ENCODE measurements at places on chromosomes 7 and 10.

DNA sequence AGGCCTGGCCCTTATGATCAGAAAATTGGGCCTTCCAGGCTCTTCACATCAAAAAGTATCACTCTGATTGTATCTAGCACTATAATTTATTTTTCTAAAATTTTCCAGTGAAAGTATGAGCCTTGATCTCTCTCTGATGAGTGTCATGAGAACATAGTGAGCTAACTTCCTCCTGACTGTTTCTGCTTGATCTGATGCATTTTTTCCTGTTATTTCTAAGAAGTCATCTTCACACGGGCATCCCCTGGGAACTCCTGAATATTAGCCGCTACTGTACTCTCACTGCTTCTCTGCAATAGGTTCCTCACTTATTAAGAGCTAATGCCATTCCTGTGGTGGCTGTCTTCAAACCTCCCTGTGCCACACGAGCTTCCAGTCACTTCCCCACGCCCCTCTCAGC is 63.1 kb upstream of the ZPBP start:
- no peak for DNase-seq

DNA sequence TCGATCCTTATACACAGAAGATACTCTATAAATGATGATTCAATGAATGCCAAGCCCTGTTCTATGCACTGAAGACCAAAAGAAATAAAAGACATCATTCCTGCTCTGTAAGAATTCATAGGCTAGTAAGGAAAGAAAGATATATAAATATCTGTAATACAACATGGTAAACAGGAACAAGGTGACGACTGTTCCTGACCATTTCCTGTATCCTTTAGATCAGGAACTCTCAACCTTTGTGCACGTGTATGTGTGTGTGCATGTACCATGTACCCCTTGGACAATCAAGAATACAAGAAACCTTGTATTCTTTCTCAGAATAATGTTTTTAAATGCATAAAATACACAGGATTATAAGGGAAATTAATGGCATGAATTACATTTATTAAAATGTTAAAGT is 7.3 kb upstream of the HK1 start:
- no peak for DNase-seq

GRCh38 chr7:121874298-121874697 is 1.3 kb downstream of the PTPRZ1 start:
- no peak for DNase-seq

DNA sequence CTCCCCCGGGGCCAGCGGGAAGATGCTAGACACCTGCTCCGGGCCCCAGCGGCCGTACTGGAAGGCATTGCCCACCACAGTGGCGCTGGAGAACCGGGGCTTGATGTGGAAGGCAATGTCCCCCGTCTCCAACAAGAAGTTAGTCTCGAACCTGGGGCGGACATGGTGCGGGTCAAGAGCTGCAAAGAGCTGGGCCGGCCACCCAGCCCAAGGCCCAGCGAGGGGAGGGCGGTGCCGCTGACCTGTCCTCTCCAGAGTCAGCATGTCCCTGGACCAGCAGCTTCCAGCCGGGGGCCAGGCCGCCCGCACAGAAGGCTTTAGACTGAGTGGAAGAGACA is 551 bp downstream of the GRIFIN start:
- DNase-seq = no peak

DNA sequence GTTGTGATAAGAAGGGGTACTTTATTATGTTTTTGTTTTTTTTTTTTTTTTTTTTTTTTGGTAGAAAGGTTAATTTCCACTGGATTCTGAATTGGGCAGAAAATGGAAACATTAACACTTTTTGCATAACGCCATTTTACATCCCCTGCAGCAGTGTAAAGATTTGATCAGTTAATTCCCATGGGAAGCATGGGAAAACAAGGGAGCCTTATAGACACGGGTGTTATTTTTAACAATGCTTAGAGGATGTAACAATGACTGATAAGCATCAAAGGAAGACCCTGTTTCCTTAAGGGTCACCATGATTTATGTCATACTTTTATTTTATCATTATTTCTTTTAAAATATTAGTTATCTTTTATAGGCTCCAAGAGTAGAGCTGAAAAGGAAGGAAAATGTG is 140.2 kb downstream of the CDK14 start:
- DNase-seq = no peak

DNA sequence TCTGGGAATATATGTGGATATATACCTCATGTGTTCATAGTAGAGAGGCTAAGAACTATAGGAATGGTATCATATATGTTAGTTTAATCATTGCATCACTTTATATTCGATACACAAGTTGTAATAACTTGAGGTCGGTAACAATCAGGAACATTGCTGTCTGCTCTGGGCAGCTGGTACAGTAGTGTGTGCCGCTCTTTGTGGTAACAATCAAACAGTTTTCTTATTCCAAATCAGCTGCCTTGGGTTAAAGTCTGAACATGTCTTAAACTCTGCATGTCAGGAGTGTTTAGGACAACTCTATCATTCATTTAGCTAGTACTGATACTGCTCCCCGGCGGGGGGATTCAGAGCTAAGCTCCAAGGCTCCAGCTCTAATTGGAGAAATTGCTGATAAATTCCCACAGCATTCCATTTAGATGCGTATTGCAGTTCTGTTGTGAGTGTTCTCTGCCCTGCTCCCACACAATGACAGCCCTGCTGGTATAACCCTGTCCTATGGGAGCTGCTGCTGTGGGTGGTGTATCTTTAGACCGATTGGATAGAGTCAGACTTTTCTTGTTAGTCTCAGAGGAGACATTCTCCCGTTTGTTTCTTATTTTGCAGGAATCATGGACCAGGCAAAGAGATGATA is 707.5 kb upstream of the FZD8 start:
- no peak for DNase-seq
